ENCODE measurements at places on chromosomes 4 and X. TPM values are rescaled to one million over a fixed set of nuclear protein-coding genes. Genes with fewer than 3 reads are reported as not detected.
A peak's percentile ranks its signal among the peaks of the same experiment; 100 is the strongest.

The WDR19 gene
- 54.6 TPM for total RNA-seq

The GAGE2A gene
- total RNA-seq: not detected

The GPR143 gene
- total RNA-seq: 7.3 TPM

The SLITRK4 gene
- total RNA-seq: 2.1 TPM

- H3K27ac ChIP-seq: no peak overlapping the region
- DNase-seq: no peak
- no peaks in the 10 kb centered on the region for H3K36me3 ChIP-seq
- H3K4me3 ChIP-seq: no peak overlapping the region
- H3K4me1 ChIP-seq: peaks cover 20% of the 10 kb centered on the region
Measured at GRCh38 chrX:67693928-67694327, 150.1 kb downstream of the AR start.

DNA sequence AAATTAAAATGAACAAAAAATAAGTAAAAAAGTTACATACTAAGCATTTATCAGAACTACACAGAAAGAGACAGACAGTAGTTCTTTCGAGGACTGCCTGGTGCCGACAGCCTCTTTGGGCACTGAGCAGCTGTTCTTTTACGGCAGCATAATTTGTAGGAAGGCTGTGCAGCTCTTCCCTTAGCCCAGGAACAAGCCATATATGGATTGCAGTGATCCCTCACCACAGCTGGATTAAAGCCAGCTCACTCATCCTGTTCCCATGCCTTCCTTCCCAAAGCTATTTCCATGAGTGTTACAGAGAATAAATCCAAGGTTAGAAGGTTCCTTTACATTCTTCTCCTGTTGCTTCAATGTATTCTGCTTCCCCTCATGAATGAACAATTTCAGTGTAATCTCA is 71.7 kb downstream of the DDX60L start:
- DNase-seq: no peak
- H3K27me3 ChIP-seq: no peaks in the 10 kb centered on the region
- H3K4me3 ChIP-seq: no peak overlapping the region
- peak overlapping the region; percentile 28 for H3K27ac ChIP-seq

DNA sequence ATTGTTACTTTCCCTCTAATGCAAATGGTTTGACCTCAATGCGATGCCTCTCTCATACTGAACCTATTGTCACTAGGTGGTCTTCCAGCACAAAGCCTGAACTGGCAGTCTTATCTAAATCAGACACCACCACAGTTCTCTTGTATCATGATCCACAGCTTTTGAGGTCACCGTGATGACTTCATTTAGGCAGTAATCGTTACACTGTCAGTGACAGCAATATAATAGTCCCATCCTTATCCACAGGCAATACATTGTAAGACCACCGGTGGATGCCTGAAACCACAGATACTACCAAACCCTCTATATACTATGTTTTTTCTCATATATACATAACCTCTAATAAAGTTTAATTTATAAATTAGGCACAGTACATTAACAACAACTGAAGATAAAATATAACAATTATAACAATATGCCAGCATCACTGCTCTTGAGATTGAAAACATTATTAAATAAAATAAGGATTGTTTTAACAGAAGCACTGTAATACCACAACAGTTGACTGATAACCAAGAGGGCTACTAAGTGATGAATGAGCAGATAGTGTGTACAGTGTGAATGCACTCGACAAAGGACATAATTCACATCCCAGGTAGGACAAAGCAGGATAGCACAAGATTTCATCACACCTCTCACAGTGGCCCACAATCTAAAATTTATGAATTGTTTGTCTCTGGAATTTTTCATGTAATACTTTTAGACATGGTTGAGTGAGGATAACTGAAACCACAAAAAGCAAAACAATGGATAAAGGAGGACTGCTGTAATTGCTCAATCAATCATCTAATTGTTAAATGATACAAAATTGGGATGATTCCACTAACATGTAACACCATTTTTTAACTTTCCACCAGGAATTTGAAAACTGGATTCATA is 419.4 kb downstream of the CENPC start:
- H3K4me1 ChIP-seq: peaks cover 13% of the 10 kb centered on the region
- DNase-seq: no peak
- no peaks in the 10 kb centered on the region for H3K36me3 ChIP-seq
- no peak overlapping the region for H3K4me3 ChIP-seq

All from mesothelial cell of epicardium (in vitro differentiated cells).